ENCODE measurements at places on chromosomes 7 and 10. TPM values are rescaled to one million over a fixed set of nuclear protein-coding genes. Genes with fewer than 3 reads are reported as not detected.

GHRHR gene
- 0.58 TPM for polyA plus RNA-seq

ZPBP gene
- polyA plus RNA-seq: not detected

DNA sequence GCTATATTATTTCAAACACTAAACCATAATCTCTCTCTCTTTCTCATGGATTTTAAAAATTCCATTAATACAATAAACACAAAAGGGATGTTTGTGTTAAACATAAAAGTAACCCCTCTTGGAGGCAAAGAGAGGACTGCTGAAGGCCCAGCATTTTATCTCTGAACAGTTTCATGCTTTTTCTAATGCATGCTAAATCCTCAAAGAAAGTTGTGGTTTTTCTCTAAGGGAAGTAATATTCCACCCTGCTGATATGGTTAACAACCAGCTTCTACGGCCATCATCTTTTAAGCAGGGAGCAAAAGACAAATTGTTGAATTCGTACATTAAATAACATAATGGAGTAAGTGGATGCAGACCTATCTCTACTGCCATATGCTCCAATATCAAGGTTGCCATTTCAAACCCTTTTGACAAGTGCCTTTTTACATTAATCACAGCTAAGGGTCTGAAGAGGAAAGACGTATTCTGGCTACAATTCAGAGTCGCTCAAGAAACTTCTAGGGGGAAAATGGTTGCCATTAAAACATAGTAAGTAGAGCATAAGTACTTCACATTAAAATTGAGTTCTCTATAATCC lies 103.1 kb downstream of the SLC25A13 start:
- DNase-seq: no peak

DNA sequence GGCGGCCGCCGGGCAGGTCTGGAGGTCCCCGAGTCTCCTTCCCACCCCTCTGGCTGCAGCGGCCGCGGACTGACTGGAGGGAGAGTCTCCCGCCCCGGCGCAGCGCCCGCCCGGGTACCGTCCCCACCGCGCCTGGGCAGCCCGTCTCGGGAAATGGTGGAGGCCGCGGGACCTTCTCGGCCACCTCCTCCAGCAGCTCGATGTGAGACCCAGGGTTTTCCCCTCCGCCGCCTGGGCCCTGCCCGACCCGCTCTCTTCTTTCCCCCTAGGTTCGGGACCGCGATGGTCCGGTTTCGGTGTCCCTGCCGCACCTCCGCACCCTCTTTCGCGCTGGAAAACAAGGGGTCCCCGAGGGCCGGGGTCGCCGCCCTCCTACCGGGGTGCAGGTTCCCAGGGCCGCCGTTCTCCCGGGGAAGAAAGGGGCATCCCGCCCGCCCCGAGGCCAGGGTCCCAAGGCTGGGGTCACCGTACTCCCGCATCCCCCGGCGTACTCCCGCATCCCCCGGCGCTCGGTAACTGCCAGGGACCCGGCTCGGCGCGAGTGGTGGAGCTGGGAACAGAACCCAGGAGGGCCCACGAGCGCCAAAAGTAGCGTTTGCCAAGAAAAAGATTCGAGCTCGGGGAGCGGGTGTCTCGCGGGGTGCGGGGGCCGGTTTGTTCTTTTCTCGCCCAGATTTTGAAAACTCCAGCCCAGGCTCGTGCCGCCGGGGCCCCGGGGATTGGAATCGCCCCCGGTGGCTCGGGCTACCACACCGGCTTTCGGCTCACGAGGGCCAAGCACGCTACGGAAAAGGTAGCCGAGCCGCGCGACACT lies 3.4 kb downstream of the TNRC18 start:
- no peak for DNase-seq

GRCh38 chr7:116227678-116228239 lies 17.4 kb downstream of the TES start:
- peak; percentile 57 for DNase-seq

- no peak for DNase-seq
These were observed 127.7 kb downstream of the ELMO1 start for GRCh38 chr7:37320848-37321468.

GRCh38 chr7:148245381-148245780 lies 345.2 kb upstream of the C7orf33 start:
- DNase-seq: no peak

DNA sequence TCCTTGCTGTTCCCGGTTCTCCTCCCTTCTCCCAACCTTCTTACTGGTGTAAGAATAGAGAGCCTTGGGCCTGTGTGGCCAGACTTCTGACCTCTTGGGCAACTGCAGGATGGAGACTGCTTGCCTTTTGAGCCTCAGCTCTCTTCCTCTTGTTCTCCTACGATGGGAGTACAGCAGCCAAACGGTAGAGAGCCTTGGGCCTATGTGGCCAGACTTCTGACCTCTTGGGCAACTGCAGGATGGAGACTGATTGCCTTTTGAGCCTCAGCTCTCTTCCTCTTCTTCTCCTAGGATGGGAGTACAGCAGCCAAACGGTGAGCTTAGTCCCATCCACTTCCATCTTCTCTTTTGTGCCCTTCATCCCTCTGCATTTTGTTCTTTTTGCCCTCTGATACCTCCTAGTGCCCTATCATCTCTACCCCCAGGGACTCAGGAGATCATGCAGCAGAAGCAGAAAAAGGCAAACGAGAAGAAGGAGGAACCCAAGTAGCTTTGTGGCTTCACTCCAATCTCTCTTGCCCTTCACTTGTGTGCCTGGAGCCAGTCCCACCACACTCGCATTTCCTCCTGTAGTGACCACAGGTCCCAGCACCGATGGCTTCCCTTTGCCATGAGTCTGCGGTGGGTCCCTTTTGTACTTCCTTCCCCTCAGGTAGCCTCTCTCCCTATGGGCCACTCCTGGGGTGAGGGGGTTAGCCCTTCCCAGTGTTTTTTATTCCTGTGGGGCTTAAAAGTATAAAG lies 15.3 kb downstream of the SLC25A13 start:
- DNase-seq: no peak

DNA sequence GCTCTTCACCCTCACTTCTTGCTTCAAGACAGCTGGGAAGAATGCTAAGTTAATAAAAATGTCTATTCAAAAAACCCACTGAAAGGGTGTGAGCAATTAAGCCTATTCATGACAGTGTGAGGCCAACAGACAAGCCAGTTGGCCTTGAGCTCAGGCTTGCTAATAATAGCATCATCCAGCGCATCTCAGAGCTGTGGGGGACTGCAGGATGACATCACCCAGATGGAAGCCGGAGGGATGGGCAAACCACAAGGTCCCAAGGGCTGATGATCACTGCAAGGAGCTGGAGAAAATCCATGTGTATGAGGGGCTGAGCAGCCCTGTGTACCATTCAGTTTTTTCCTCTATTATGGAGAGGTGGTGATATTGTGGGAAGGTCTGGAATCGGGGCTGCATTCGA lies 770.4 kb downstream of the TNS3 start:
- DNase-seq: peak; percentile 62

- DNase-seq: no peak
These were observed 72.6 kb upstream of the ZNF92 start for GRCh38 chr7:65301007-65301406.

Data from hindlimb muscle (tissue), 1 donor.